ENCODE measurements at places on chromosomes 11 and 22.

DNA sequence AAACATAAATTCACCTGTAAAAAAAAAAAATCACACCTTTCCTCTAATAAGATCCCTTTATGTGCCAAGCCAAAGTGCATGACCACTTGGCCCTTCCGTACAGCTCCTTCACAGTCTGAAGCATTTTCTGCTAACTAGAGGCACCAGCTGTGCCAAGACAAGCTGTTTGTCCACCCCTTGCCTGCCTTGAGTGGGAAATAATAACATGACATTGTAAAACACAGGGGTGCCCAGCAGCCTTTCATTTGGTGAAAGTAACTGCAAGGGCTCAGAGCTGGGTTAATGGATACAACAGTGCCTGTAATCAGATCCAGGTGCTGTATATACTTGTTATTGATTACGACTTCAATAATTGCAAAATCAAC, 59.2 kb downstream of the DDIAS start:
- DNase-seq: no peak

- no peak for DNase-seq
Measured at GRCh38 chr11:78664636-78665035, 90.0 kb upstream of the NARS2 start.

DNA sequence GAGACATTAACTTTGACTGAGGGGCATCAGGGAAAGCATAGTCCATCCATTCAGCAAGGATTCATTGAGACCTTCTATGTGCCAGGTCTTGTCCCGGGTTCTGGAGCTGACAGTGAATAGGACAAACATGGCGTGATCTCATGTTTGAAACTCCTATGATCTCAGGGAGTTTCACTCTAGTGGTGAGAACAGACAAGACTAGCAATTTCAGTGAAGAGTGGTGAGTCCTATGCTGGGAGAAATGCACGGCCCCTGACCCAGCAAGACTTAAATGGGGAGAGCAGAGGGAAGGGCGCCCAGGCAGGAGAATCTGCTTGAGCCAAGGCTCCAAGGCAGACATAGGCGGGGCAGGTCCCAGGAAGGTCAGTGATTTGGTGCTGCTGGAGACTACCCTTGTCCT, 155.7 kb downstream of the CEP164 start:
- no peak for DNase-seq

DNA sequence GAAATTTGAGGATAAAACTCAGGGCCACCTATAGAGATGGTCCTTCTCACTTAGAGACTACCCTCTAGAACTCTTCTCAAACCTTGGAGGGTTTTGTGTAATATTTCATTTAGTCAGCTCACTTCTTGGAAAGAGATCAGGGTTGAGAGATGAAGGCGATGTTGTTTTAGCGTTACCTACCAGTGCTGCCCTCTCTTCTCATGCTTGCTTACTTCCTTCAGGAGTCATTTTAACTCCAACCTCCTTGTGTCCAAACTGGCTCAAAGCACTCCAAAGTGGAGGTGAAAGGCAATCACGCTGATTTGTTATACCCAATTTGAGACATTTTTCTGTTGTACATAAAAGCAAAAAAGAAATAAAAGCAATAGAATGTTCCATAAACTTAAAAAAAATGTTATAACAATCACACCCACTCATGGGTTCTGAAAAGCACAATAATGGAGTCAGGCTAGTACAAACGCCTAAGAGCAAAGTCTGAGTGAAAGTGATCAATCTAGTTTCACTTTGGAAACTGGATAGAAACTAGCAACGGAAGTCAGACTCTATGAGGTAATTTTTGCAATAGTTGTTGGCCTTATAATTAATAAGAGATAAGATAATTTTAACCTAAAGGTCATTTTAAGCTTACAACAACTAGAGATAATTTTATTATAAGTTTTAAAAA, 117.1 kb downstream of the MRTFA start:
- no peak for DNase-seq

DNA sequence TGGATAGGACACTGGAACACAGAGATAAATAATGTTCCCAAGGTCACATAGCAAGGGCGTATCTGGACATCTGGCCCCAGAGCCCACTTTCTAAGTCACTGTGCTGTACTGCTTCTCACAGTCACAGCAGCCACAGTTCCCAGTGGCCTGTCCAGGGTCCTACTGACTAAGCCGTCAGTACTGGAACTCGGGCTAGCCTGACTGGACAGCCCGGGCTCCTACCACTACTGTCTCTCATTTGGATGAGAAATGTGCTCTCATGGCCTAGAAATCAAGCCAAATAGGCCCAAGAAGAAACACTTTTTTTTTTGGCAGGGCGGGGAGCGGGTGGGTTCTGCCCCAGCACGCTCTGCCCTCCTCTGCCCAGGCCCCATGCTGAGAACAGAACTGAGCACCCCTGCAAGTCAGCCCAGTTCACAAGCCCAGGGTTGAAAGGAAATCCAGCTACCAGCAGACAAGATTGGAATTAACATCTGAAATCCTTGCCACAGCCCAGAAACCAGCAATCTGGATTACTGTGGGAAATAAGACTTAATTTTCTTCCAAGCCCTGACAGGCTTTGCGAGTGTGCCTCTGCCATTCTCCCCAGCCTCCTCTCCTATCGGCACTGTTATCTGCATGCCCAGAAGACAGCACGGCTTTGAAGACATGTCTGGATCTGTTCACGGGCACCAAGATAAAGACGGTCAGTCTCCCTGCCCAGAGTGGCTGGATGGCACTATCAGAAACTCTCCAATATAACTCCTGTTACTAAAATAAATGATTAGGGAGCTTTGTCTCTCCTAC, 182.9 kb upstream of the NCAM1 start:
- no peak for DNase-seq

DNA sequence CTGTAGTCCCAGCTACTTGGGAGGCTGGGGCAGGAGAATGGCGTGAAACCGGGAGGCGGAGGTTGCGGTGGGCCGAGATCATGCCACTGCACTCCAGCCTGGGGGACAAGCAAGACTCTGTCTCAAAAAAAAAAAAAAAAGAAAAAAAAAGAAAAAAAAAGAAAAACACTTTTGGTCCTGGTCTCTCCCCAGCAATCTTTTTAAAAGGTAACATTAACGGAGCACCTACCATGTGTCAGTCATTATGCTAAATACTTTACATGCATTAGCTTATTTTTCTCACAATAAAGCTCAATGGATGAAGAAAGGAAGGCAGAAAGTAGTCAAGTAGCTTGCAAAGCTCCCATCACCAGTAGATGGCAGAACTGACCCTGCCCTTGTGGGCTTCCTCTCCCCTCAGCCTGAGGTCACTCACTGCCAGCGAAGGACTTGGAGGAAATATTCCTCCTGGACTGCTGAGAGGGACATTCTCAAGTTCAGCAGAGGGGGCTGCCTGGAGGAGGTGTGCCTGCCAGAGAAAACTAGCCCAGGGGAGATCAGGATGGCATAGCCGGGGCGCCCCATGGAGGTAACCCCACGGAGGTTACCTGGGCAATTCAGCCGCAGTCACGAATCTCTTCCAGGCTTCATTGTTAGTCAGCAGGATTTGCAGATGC, 15.5 kb downstream of the APOL3 start:
- peak; percentile 10 for DNase-seq

- no peak for DNase-seq
Measured at GRCh38 chr11:122095681-122096262, 20.2 kb downstream of the BLID start.

Data from hypothalamus (tissue), 51 donors.